Non-pigmented ciliary epithelial cell (primary cell): ENCODE measurements at places on chromosomes 7 and 10.

DNA sequence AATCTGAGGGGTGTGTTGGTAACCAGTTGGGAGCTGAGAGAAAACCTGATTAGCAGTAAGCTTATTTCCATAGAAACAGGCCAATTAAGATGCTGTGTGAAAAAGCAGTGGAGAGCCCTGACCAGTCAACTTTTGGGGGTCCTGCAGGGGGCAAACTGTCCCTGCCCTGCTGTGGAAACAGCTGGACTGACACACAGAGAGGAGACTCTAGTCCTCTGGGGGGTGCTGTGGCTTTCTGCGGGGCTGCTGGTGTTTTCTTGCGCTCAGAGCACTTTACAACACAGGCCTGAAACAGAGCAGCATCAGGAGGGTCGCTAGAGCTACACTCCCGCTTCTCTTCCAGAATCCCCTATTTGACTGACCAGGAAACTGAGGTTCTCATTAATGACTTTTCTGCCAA, 546.9 kb upstream of the GALNT17 start:
- no peak for DNase-seq

GRCh38 chr10:130487566-130487965, 351.4 kb downstream of the GLRX3 start:
- no peak for DNase-seq

DNA sequence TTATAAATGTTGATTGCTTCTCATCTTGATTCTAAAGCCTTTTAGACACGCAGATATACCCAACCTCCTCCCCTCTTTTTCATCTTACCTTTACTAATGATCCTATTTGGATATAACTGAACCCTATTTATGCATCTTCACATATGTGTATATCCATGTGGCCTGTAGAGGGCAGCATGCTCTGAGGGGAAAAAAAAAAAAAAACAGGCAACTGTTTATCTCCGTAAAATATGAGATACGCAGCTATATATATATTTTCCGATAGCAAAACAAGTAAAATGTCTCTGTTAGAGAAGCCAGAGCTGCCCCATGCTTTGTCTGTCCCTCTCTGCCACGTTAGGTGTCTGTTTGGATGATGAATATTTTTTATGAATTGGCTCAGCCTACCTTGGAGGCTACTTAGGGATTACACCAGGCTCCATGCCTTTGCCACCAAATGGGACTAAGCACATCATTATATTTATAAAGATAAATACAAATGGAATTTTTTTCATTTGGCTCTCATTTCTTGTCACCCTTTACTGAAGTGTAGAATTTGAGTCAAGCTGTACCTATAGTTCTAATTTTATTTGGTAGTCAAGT, 174.8 kb upstream of the FZD1 start:
- no peak for DNase-seq

DNA sequence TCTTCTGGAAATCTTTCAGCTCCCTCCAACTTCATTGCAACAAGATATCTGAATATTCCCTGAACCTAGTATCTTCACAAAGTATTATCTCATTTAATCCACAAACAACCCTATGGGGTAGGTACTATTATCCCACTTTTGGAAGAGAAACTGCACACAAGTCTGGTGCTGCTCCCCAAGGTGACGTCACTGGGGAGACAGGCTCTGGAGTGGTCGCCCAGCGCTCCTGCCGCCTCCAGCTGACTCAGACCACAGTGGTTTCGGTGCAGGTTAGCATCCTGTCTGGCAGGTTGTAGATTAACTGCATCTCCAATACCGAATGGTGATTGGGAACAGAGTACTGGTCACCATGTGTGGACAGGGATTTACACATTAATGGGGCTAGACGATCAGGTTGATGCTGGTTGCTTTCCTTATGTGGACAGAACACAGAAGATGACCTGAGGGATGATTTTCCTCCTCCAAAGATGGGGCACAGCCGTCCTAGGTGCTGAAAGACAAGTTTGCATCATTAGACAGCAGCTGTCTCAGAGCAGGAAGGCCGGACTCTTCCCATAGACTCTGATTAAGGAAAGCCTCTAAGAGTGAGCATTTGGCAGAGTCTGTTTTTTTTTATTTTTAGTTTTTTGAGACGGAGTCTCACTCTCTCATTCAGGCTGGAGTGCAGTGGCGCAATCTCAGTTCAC, 128.6 kb downstream of the TRRAP start:
- DNase-seq = no peak

DNA sequence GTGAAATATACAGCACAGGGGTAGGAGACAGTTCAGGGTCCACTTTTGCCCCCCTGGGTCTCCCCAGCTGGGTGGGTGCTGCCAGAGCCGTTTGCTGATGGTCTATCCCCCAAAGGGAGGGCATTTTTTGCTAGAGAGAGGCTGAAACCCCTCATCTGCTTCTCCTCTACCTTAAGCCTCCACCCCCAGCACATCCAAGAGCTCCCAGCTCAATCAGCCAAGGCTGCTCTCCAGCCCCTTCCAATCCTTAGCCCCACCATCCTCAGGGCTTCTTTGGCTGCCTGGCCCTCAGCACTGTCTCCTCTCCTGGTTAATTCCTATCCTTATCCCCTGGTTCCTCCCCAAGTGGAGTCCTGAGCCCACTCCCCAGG, 153.1 kb downstream of the AOAH start:
- DNase-seq = no peak

DNA sequence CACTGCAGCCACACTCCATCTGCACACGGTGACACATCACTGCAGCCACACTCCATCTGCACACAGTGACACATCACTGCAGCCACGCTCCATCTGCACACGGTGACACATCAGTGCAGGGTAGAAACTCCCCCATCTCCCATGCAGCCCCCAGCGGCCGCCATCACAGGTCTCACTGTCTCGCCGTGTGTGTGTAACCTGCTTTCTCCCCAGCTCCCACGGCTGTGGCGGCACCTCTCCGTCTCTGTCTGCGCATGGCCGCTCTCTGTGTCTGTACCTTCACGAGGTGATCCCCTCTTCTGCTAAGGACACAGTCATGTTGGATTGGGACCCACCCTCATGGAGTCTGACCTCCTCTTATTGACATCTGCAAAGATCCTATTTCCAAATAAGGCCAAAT, 527.4 kb downstream of the PTPRN2 start:
- DNase-seq = no peak

DNA sequence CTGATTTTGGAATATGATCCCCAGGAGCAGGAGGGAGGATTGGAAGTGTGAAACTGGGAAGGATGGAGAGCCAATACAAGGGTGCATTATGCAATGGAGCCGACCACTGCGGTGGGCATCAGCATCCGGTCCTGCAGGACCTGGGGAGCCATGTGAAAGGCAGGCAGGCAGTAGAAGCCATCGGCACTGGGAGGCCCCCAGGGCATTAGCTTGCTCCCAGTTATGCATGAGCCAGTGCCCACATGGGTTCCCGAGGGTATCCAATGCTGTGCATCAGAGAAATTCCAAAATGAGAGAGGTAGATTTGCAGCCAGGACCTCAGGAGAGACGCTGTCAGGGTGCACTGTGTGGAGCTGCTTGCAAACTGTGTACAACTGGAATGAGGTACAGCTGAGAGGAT, 8.7 kb upstream of the KCP start:
- DNase-seq = no peak

DNA sequence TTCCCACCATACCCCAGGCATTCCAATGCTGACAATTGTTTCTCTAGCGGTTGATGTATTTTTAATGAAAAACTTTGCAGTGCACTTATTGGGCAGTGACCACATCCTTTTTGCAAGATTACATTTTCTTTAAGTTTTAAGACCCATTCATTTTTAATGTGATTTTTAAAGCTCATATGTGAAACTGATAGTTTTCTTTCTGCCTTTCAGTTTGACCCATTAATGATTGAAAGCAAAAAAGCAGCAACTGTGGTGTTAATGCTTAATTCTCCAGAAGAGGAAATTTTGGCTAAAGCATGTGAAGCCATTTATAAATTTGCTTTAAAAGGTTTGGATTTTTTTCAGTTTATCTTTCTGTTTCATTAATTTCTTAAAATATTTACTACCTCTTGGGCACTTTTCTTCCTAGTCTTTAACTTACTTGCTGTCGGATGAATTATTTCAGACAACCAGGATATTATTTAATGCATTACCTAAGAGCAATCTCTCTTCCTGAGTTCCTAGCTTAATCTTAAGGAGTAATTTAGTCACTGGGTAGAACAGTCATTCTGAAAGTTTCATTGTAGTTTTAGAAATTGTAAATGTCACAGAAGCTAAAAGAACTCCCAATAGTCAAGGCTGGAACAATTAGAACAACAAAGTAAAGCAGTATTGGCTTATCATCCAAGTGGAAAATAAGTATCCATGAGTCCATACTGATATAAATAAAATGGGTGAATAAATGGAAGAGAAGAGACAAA, 18.3 kb downstream of the ARMC3 start:
- no peak for DNase-seq

GRCh38 chr7:110693344-110693743, 397.6 kb upstream of the LRRN3 start:
- DNase-seq = no peak

DNA sequence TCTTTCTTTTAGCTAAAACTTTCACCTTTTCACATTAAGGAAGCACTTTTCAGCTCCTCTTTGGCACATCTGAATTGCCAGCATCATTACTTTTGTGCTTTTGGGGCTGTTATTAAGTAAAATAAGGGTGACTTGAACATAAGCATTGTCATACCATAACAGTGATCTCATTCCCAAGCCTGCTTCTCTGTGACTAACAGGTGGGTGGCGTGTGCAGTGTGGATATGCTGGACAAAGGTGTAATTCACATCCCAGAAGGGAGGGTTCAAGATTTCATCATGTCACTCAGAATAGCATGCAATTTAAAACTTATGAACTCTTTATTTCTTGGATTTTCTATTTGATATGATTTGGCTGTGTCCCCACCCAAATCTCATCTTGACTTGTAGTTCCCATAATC, 517.4 kb upstream of the MKI67 start:
- DNase-seq = no peak

DNA sequence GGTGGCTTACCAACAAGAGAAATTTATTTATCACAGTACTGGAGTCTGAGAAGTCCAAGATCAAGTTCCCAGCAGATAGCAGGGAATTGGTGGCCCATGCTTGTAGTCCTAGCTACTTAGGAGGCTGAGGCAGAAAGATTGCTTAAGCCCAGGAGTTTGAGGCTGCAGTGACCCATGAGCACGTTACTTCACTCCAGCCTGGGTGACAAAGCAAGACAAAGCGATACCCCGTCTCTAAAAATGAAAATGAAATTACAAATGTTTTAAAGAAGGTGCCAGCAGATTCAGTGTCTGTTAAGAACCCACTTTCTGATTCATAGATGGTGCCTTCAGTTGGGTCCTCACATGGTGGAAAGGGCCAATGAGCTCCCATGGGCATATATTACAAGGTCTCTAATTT, 20.6 kb upstream of the ARHGAP12 start:
- DNase-seq = no peak

- DNase-seq = no peak
Measured at GRCh38 chr7:5678295-5679047, 103.0 kb downstream of the RNF216 start.

DNA sequence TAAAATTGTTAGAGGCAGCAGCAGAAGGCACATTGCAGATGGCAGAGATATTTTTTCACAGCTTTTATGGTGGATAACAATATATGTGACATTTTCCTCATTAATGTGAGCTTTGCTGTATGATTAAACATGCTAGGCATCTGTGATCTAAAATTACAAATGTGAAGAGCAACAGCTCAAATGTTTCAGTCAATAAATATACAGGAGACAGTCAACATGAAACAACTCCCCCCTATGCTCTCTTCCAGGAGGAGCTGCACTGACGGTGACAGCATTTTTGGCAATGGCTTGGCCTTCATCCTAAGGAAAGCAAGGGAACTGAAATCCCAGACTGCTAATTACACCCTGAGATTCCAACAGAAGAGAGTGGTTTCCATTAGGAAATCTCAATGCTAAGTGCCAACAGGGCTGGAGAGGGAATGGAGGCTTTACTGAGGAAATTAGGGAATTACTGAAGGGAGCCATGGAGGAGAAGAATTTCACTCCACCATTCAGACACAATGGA, 51.4 kb upstream of the GRB10 start:
- DNase-seq = no peak

DNA sequence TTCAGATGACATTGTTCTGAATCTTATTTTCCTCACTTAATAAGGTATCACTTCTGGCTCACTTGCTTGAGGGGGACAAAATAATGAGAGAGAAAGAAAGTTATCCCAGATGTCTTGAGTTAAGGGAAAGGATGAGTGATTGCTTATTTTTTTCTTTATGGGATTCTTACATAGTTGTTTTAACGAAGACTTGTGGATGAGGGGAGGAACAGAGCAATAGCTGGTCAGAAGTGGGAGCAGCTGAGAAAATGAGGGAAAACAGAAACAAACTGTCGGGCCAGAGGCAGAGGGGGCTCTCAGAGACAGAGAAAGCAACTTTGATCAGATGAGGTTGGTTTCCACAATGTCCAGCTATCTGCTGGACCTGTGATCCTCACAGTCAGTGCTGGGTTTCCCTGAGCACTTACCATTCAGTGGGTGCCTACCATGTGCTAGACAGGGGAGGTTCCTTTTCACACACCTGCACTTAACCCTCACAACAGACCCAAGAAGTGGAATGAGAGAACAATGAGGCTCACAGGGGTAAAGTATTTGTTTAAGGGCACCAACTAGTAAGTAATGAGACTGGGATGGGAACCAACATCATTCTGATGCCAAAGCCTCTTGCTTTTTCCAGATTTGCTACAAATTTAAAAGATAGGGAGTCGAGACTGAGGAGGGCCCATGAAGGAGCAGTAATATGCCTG, 64.2 kb downstream of the BICC1 start:
- DNase-seq = no peak

GRCh38 chr10:108104551-108105156, 940.1 kb upstream of the SORCS1 start:
- no peak for DNase-seq

- DNase-seq = no peak
Measured at GRCh38 chr10:4174197-4174596, 389.2 kb upstream of the KLF6 start.

- no peak for DNase-seq
Measured at GRCh38 chr7:31123726-31124125, 71.6 kb downstream of the ADCYAP1R1 start.

GRCh38 chr10:132398566-132398991, 1.6 kb downstream of the PWWP2B start:
- DNase-seq = no peak

GRCh38 chr10:84336406-84337090, 8.2 kb downstream of the CCSER2 start:
- no peak for DNase-seq

DNA sequence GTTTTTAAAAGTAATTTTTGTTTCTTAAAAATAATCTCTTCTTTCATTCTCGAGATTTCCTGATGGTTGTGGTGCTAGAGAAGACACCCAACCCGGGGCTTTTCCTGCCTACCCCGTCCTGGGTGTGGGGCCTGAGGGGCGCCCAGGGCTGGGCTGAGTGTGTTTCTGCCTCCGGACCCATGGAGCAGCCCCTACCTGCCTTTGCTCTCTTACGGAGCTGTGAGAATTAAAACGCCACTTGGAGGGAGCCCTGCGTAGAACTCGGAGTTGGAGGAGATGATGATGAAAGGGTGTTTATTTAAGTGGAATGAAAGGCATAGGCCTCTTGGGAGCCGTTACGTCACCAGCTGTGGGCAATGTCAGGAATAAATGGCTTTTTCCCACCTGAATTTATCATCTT, 261.8 kb upstream of the SHH start:
- DNase-seq = no peak
